Mesenteric fat pad (tissue), 1 donor: ENCODE measurements at places on chromosomes 5 and 9. TPM values are rescaled to one million over a fixed set of nuclear protein-coding genes. Genes with fewer than 3 reads are reported as not detected.

Gene FAM78A
- 6.3 TPM for total RNA-seq

Gene PIGO
- total RNA-seq = 15.2 TPM

Gene WDR38
- total RNA-seq = not detected

Gene PIP5KL1
- total RNA-seq = 2.2 TPM

GRCh38 chr5:41004931-41005330 is 66.2 kb downstream of the MROH2B start:
- DNase-seq = no peak

DNA sequence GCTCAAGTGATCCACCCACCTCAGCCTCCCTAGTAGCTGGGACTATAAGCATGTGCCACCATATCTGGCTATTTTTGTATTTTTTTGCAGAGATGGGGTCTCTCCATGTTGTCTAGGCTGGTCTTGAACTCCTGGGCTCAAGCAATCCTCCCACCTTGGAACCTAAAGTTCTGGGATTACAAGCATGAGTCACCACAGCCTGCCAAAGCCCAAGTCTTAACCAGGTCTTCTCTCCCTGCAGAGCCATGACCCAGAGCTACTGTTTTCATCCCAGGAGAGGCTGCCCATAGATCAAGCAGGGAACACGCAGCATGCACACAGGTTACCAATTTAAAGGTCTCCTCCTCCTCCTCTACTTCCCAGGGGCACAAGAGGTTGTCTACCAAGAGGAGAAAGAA is 29.7 kb downstream of the PCDHGC5 start:
- no peak for DNase-seq
